Activated naive CD4-positive, alpha-beta T cell treated with anti-CD3 and anti-CD28 coated beads for 36 hours (primary cell): ENCODE measurements at places on chromosomes 13 and 19.
A peak's percentile ranks its signal among the peaks of the same experiment; 100 is the strongest.

DNA sequence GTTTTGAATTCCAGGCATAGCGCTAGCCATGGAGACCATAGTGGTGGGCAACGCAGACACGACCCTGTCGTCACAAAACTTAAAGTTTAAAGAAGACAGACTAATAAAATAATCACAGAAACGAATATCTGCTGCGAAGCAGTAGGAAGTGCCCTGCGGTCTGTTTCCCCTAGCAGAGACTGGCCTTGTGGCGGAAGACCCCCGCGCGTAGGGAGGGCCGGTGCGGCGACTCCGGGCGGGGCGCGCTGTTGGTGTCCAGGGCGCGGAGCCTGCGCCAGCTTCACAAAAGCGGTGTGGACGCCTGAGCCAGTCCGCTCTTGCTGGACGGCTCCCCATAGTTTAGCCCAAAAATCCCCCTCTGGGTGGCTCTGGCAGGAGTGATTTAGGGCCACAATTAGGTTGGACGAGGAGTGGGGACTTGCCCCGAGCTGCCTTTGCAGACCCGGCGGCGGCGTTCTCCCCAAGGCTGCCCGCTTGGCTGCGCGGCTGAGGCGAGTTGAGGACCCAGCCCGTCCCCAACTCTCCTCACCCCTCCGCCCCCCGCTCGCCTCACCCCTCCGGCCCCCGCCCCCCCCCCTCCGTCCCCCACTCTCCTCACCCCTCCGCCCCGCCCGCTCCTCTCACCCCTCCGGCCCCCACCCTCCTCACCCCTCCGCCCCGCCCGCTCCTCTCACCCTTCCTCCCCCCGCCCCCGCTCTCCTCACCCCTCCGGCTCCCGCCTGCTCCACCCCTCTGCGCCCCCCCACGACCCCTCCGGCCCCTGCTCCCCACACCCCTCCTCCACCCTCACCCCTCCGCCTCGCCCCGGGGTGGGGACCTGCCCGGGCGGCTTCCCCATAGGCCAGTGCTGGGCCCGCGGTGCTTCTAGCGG lies 14.2 kb upstream of the LATS2 start:
- peak; percentile 38 for DNase-seq

GRCh38 chr19:16825312-16826052 lies 3.7 kb upstream of the SIN3B start:
- no peak for DNase-seq

- DNase-seq, result no peak
Measured at GRCh38 chr13:110509971-110510786, 51.3 kb downstream of the RAB20 start.

DNA sequence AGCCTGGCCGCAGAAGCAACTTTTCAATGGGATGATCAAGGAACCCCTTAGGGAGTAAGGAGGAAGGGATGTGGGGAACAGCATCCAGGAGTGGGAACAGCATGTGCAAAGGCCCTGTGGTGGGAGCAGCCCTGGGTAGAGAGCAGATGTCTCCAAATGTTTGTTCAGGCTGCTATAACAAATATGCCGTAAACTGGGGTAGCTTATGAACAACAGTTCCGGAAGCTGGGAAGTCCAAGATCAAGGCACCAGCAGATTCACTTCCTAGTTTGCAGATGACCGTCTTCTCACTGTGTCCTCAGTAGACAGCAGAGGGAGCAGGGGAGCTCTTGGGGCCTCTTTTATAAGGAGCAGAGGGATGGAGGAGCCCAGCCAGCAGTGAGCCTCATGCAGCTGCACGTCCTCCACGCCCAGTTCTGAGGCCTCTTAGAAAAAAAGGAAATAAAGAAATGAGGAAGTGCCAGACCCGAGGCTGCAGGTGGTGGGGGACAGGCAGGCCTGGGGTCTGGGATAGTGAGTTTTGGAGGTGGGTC lies 4.2 kb upstream of the LRRC25 start:
- no peak for DNase-seq

DNA sequence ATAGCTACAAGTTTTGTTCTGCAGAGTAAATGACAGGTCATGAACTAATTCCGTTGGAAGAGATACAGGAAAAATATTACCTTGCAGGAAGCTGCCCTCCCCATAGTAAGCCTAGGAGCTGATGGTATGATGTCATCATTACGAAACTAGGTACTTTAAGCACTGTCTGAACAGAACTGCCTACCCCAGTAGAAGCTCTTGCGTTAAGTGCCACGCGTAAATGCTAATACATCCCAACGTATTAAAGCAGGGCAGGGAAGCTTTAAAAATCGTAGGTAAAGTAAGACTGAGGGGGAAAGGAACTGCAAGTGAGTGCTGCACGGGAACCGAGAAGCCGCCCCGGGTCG lies 572 bp downstream of the UGGT2 start:
- DNase-seq, result no peak

- DNase-seq, result no peak
Measured at GRCh38 chr13:41229356-41229755, 34.0 kb downstream of the MTRF1 start.

DNA sequence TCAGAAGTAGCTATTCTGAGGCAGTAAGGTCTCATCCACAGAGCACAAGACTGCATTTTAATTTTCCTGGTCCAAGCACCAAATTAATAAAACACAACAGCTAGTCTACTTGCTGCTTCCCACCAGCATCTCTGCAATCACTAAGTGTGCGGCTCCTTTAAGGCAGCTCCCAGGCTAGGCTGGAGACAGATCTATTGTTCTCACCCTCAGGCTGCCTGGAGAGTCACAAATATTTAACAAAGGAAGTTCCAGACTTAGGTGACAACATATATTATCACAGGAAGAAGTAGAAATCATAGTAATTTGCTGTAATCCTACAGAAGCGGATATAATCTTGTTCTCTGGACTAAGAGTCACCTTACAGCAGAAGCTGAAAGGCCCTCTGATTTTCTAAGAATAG lies 2.2 kb upstream of the EID2 start:
- no peak for DNase-seq

DNA sequence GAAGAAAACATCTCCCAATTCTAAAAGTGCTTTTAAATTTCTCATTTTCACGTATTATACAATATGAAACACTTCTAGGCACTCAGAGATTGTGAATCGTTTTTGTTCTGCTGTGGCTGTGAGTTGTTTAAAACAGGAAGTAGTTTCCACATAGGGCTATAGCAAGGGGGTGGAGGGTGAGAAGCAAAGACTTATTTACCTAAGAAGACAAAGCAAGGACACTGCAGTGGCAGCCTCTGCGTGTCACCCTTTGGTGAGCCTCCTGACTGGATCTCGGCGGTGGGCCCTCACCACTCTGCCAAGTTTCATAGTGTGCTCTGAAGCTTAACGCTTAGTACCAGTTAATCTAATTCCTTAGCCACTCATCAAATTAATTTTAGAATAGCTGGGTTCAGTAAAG lies 56.8 kb downstream of the TNFSF13B start:
- DNase-seq, result peak; percentile 35

GRCh38 chr19:18710996-18711751 lies 27.7 kb downstream of the CRTC1 start:
- no peak for DNase-seq

GRCh38 chr19:2101417-2102335 lies 5.0 kb downstream of the IZUMO4 start:
- no peak for DNase-seq

- DNase-seq, result no peak
Measured at GRCh38 chr13:108560093-108560492, 69.3 kb upstream of the MYO16 start.

GRCh38 chr13:74771964-74772363 lies 637.8 kb upstream of the KLF12 start:
- DNase-seq, result no peak

DNA sequence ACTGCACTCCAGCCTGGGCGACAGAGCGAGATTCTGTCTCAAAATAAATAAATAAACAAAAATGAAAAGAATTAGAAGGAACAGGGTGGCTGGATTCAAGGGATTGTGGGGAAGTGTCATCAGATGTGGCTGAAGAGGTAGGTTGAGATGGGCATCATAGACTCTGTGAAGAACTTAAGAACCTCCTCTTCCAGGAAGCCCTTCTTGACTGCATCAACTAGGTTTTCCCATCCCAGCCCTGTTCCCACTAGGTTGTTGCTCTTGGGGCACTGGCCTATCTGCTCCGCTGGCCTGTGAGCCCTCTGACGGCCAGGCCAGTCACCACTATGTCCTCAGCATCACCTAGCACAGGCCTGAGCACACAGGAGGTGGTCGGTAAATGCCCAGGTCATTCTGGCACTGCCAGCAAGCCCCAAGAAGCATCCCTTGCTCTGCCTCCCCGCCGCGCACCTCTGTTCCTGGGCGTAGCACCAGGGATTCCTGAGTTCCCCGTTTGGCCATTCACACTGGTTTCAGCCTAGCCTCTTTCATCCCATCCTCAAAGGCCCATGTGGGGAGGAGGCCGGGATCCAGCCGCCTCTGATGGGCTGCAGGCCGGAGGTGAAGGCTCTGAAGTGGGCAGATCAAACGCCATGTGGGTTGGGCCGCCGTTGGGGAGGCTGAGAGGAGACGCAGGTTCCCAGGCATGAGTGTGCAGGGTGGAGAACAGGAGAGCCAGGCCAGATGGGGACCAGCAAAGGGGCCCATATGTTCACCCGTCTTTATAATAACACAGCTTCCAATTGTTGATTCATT lies 27.6 kb upstream of the SLC1A5 start:
- no peak for DNase-seq

GRCh38 chr13:39036212-39036611 lies 1.7 kb downstream of the PROSER1 start:
- peak; percentile 51 for DNase-seq

DNA sequence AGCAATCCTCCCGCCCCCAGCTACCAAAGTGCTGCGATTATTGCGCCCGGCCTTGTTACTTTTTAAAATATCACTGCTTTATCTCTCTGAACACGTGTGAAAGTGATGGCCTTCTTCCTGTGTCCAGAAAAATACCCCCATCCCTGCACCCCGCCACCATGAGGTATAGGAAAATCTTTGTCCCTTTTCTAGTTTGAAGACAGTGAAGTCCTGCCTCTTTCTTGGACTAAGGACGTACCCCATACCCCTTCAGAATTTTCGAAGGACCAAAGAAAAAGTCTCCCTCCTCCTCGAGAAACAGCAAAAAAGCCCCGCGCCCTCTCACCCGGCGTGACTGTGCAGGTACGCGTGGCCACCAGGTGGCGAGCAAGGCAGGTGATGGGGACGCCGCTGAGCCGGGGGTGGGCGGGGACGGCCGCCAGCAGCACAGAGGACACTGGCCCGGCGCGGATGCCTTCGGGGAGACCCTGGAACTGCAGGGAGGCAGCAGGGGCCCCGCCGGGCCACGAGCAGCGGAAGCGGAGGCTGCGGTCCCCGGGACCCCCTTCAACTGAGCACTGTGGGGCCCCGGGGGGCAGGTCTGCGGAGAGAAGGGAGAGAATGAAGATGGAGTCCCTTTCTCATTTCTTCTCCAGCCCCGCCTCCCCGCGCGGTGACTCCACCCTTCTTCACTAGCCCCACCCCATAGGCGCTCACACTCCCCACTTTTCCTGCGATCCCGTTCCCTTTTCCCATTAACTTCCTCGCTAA lies 3.2 kb downstream of the VSIG10L start:
- DNase-seq, result peak; percentile 91
